ENCODE measurements at places on chromosomes 12 and 14.

- no peak for DNase-seq
Observed at GRCh38 chr14:51818748-51819380, 41.5 kb upstream of the GNG2 start.

DNA sequence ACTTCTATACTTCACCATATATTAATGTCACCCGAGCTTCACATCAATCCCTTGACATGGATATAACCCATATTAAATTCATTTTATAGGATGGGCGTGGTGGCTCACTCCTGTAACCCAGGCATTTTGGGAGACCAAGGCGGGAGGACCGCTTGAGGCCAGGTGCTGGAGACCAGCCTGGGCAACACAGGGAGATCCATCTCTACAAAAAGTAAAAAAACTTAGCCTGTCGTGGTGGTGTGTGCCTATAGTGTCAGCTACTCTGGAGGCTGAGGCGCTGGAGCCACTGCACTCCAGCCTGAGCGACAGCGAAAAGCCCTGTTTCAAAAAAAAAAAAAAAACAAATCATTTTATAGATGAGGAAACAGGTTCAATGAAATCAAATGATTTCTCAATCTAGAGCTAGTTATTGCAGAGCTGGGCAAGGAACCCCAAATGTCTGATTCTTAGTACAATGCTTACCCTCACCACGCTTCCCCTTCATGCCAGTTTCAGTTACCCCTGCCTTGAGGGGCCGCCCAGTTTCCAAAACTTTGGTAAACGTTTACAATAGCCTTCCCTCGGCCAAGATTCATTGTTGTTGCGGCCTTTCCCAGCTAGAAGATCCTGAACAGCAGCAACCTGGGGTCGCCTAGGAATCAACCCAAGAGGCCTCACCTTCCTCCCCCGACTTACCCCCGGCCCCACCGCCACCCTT, 751 bp downstream of the PSMB5 start:
- DNase-seq = no peak

DNA sequence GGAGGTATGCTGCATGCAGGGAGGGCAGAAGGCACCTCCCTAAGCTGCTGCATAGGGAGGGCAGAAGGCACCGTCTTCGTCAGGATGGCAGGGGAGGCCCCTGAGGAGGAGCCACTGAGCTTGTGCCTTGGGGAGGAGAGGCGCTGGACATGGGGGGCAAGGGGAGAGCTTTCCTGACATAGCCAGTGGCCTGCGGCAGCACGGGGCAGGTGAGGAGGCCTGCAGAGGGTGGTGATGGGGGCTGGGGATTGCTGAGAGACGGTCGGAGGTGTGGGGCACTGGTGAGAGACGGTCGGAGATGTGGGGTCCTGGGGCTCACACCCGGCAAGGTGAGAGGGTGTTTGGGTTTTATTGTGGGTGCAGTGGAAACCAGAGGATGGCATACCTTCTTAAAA, 10.4 kb upstream of the BDKRB2 start:
- no peak for DNase-seq

GRCh38 chr12:53328043-53328435, 6.6 kb upstream of the AAAS start:
- no peak for DNase-seq

GRCh38 chr12:64800640-64801039, 23.8 kb upstream of the TBC1D30 start:
- no peak for DNase-seq

DNA sequence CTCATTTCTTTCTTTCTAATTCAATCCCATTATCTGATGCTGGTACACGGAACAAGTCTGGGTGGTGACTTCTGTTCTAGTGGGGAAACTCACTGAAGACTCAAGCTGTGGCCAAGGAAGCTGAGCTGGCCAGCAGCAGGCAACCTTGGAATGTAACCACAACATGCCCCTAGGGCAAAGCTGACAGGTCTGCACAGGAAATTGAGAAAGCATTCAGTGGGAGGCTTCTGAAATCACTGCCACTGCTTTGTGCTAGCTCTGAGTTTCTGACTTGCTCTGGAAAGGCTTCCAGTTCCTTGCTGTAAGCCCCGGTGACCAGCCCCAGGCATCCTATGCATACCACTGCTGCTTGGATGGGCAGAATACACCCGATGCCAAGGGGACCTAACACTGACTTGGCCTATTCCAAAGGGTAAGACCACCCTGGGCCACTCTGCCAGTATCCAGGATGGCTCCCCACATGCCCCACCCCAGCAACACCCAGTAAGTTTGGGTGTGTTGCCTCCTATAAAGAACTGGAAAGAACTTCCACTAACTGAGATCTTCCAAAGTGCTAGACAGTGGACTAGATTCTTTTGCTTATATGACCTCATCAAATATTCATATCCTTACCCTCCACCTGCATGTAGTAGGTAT, 84.5 kb upstream of the CDKN3 start:
- no peak for DNase-seq

DNA sequence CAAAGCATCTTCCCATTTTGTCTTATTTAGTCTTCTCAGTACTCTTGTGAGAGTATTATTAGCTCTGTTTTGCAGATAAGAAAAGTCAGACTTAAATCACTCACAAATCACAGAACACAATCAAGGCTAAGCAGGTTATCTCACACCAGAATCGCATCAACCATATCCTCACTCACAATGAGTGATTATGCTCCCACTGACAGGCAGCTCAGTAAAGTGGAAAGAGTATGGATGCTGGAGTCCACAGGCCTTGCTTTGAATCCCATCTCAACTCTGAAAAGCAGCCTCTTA, 43.1 kb downstream of the TTC7B start:
- DNase-seq = no peak

DNA sequence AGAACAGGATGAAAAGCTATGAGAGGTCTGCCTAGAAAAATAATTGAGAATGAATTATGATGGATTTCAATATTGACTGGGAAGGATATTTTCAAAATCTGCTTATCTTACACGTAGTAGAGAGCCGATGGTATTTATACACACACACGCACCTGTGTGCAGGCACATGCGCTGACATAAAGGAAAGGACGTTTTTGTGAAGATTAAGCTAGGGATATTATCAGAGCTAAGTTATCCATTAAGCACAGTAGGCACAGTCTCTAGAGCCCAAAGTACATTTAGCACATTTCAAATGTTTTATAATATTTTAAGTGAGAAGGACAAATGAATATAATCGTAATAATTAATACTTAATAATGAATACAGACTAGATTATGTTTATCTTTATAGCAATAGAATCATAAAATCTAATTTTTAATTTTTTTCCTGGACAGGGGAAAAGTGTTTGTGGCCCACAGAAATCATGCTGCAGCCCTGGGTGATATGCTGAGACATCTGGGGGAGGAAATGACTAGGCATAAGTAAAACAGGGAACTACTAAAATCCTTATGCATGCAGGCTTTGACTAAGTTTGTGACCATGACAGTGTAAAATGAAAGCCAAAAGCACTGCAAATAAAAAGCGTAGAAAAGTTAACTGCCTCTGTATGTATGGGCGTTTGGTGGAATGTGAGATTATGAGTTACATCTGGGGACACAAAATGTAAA, 146.1 kb downstream of the KITLG start:
- no peak for DNase-seq
